NCI-H187 treated with DMSO at 0.1 percent for 48 hours (cell line): ENCODE measurements at places on chromosomes 6 and 20.

DNA sequence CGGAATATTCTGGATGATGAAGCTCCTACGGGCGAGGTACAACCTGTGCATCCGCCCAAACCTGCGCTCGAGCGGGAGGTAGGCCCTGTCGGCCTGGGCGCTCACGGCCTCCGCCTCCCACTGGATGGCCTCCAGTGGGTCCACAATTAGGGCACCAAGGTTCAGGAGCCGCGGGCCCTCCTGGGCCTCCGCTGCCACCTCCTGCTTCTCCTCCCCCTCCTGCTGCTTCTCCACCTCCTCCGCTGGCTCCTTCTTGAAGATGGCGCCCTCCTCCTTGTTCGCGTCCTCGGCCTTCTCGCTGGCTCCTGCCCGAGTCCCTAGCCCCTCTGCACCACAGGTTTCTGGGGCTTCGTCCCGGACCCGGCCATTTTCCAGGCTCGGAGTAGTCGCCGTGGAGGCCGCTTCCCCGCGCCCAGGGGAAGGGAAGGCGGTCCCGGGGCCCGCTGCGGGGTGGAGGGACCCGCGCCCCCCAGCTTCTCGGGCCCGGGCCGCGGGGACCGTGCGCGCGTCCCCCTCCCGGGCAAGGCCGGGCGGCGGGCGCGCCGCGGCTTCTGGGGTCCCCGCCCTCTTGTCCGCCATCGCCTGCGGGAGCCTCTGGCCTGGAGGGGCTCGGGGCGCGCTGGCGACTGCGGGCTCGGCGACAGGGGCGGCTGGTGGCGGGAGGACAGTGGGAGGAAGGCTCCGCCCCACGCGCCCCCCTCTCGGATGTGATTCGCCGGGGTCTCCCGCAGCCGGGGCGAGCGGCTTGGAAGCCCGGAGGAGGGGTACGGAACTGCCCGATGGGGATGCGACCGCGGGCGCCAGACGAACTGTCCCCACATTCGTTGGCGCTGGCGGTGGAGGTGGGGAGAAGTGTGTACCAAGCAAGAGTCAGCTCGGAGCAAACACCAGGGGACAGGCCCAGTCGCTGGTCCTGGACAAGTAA, 17.6 kb downstream of the PLAGL2 start:
- DNase-seq = no peak

- no peak for DNase-seq
Observed at GRCh38 chr6:90274451-90275030, 22.1 kb downstream of the BACH2 start.

DNA sequence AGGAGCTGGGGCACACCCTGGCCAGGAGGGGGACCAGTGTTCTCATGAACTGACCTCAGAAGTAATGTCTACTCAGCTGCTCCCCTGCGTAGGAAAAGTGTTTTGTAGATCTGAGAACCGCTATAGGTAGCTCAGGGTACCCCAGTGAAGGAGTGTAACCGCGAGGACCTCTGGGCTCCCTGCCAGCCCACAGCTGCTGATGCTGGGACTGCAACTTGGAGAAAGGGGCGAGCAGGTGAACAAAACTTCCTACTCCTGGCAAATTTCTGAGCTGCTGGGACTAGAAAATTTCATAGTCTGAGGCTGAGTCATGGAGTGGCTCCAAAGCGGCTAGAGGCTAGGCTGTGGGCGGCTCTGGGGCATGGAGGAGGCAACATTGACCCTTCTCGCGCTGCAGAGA, 51.9 kb downstream of the PYGB start:
- DNase-seq = no peak

GRCh38 chr20:38871560-38871953, 54.7 kb upstream of the FAM83D start:
- DNase-seq = no peak

DNA sequence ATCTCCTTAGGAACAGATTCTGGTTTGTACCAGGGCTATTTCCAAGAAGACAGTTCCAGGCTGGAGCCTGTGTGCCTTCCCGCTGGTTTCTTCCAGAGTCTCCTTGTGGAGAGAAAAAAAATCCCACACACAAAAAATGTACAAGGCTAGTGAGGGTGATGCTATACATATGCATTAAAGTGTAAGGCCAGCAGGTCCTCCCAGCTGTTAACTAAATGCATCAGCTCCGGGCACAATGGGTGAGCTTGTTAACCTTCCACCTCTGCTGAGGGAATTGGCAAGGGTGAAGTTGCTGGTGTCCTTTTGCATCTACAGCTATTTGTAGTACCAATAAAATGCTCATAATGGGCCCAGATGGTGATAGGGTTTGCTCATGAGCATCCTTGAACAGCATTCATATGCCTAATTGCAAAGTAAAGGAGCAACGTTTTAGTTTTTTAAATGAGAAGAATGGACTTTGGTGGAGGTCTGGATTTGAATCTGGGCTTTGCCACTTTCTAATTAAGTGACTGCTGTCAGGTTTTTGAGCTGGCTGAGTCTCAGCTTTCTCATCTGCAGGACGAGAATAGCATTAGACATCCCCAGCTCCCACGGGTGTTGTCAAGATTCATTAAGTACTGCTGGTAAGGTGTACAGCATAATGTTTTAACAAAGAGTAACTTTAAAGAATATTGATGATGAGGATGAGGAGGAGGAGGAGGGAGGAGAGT, 361.8 kb downstream of the QKI start:
- DNase-seq = no peak
